Kidney (tissue), 22 donors: ENCODE measurements at places on chromosomes 2 and 18.

GRCh38 chr2:96642564-96643360, at the start of gene FER1L5:
TSS of gene FER1L5 (plus strand) at chr2:96642764. CDS start at chr2:96642837, 73 bp downstream.
- DNase-seq: peak; percentile 76

DNA sequence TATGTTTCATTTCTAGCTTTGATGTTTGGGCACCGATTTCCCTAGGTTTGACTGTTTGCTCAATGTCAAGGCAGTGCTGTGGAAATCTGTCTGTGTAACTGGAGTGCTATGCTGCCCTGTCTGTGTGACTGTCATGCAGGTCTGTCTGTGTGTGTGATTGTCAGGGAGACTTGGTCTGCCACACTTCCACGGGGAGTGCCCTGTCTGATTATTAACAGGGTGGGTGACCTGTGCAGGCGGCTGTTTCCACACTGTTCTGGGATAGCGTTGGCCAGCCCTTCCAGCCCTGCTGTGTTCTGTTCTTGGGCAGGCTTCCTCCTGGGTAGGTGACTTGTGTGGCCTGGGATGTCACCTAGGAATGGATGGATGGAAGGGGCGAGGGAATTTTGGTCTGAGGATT, 85.3 kb downstream of the FHOD3 start:
- DNase-seq: no peak

DNA sequence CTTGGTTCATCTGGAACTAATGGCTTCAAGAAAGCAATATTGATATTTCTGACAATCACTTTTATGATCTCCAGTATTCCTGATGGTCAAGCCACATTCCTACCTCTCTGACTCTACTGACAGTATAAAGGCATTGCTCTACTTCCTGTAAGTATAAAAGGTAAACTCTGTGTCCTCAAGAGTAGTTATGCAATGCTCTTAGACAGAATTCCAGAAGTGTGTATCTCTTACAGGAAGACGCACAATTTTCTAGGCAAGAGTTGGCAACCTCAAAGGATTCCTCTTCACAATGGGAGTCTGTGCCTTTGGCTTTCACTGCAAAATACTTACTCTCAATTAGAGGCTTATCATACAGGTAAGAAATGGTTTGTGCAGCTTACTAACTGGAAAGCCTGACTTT, 100.1 kb downstream of the THADA start:
- no peak for DNase-seq

DNA sequence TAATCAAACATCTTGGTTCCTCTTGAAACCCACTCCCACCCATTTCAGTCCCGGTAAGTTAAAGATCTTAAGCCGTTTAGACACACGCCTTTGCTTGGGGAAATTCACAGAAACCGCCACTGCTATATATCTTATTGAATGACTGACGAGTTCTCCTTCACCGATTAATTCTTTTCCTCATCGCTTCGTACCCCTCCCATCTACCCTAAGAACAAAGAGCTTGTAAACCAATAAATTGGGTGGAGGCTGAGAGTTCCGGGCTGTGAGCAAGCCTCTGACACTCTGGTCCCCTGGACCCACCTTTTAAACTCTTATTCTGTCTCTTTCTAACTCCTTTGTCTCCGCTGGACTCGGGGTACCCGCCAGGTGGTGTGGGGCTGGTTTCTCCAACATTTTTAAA, 30.6 kb downstream of the TMEM131 start:
- DNase-seq: no peak

DNA sequence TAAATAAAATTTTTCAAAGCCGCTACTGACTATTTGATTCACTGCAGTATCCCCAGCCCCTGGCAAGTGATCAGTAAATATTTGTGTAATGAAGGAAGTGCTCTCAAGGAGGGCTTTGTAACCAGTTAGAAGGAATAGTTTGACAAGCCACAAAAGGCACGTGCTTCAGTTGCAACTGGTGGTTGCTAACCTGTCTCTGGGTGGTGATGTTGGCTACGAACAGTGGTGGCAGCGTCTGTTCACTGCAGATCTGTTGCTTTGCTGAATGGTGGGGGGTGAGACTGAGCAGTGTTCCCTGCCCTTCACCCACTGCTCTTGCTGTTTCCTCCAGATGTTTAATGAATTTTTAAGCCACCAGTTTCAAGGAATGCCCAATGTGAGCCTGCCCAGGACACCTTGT, 73.9 kb upstream of the SIX2 start:
- DNase-seq: no peak

GRCh38 chr2:101063352-101064124, 61.4 kb downstream of the RPL31 start:
- DNase-seq: no peak

GRCh38 chr2:159921752-159922404, 123.9 kb upstream of the CD302 start:
- DNase-seq: peak; percentile 88

GRCh38 chr2:205827809-205828365, 145.6 kb downstream of the NRP2 start:
- DNase-seq: peak; percentile 48

GRCh38 chr2:174223388-174223787, 24.9 kb downstream of the OLA1 start:
- no peak for DNase-seq

GRCh38 chr2:204913854-204914464, 368.7 kb downstream of the PARD3B start:
- DNase-seq: no peak

GRCh38 chr2:33588232-33588631, 10.9 kb downstream of the FAM98A start:
- DNase-seq: no peak

DNA sequence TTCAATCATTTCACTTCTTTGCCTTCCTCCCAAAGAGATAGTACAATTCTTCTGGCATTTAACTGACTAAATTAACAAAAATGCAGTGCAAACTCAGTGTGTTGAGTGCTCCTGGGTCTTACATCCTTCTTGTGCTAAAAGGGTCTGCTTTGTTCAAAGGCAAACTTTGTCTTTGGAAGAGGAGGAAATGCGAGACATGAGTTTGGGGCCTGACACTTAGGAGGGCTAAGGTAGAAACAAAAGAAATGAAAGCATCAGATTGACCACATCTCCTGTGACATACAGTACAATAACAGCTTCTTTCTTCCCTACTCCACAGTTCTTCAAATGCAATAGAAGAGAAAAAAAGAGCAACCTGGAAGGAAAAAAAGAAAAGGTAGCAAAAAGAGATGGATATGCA, 161.7 kb downstream of the CNTNAP5 start:
- DNase-seq: no peak

GRCh38 chr2:165584126-165584654, 114.7 kb downstream of the CSRNP3 start:
- DNase-seq: no peak

DNA sequence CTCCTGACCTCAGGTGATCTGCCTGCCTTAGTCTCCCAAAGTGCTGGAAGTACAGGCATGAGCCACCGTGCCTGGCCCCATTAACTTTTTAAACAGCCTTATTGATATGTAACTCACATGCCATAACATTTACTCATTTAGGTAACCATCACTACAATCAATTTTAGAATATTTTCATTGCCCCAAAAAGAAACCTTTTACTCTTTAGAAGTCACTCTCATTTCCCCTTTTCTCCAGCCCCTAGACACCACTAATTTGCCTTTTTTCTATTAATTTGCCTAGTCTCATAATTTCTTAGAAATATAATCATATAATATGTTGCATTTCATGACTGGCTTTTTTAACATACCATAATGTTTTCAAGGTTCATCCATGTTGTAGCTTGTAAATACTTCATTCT, 57.2 kb upstream of the TACR1 start:
- DNase-seq: no peak

GRCh38 chr2:224776795-224777558, 60.8 kb upstream of the CCDC195 start:
- no peak for DNase-seq

DNA sequence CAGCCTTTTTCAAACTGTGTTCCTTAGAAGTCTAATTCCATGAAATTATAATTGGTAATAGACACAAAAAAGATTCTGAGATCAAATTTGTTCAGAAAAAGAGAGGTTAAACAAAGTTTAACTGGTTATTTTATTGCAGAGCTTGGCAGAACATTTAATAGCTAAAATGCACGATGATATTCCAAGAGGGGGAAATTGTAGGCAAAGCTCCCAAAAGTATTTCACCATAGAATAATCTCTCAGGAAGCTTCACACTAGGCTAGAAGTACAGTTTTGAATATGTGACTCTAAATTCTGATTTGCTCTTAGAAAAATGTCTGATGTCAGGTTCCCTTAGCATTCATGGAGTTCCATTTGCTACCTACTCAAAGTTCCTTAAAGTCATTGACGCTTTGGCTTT, 292.4 kb upstream of the SETBP1 start:
- DNase-seq: no peak

DNA sequence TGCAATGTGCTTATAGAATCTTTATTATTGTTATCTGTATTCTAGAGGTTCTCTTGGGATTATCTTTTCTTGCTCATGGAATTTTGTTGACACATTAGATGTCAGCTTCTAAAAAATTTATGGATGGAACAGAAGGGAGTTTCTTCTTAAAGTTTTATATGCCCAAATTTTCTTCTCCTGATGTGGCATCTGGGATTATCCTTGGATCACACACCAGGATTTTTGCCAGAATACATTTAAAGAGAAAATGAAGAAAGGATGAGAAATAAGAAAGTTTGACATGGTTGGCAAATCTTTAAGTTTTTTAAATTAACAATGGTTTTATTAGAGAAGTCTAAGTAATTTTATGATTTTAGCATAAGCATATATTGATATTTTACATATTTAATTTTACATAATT, 706.7 kb upstream of the TMEFF2 start:
- DNase-seq: no peak

DNA sequence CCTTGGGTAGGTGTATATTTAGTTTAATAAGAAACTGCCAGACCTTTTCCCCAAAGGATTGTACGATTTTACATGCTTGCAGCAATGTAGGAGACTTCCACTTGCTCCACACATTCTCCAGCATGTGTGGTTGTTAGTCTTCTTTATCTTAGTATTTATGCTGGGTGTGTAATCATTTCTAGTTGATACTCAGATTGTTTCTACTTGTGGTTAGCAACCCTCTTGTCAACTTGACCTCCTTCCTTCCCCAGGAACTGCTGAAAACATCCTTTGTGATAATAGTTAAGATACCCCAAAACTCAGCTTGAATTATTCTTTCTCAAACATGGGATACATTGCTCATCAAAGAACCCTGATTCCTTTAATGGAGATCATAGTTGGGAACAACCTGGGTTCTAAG, 37.2 kb upstream of the CYBRD1 start:
- DNase-seq: no peak

DNA sequence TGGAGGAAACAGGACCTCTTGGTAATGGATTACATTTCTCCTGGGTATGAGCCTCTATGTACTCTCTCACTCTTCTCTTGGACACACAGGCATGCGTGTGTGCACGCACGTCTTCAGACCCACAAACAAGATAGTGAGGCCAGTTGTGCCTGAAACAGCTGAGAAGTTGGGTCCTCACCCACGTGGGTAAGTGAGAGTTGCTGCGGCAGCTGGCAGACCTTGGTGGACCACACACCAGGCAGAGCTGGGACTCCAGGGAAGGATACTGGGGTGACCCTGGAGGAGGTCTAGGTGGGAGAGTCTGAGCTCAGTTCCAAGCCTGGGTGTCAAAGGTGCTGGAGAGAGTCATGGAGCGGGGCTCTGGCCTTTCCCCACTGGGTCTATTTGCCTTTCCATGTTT, 194.3 kb downstream of the HAUS1 start:
- DNase-seq: no peak

DNA sequence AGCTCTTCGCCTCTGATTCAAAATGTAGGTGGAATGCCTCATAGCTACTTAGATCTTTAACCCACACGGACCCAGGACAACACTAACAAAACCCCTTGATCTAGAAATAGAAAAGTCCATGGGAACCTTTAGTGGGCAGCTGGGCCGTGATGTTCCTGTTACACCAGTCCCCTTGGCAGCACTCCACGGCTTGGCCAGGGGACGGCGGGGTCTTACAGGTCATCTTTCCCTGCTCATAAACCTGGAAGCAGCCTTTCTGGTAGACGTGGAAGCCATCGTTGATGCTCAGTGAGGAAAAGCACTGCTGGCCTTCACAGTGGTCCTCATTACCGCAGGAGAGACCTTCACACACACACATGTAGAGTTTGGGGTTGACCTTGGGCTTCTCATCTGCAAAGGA, 95.9 kb downstream of the ACVR1 start:
- no peak for DNase-seq

GRCh38 chr2:181679544-181679979, 755 bp downstream of the NEUROD1 start:
- DNase-seq: no peak

DNA sequence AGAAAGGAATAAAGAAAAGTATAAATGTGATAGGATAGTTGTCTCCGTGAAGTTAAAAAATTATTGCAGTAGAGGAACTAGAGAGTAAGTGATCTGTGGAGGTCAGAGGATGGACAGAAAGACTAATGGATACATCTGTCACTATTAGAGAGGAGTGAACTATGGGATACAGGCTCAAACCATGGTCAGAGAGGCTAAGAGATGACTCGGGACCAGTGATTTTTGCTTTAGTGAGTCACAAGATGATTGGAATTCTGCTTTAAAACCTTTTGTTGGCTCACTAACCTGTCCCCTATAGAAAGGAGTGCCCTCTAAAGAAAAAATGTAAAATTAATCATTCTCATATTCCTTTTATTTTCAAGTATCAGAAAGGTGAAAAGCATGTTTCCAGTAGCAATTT, 30.3 kb downstream of the ALMS1 start:
- no peak for DNase-seq

DNA sequence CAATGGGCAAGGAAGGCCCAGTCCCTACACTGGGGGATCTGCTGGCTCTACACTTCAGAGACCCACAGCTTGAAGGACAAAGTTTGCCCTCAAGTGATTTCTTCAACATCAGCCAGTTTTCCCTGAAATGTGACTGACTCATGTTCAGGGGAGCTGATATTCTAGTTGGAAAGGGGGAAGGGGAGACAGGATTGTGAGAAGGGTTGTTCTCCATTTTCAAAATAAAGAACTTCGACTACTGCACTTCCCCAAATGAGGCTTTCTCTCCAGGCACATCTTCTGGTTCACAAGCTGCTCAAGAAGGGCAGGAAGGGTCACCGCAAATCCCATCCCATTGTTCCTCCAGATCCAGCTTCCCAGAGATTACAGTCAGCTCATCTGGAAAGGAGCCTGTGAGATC, 117.6 kb downstream of the BCL2L11 start:
- DNase-seq: no peak

- no peak for DNase-seq
Observed at GRCh38 chr2:116489944-116490343, 1324.5 kb upstream of the DDX18 start.

DNA sequence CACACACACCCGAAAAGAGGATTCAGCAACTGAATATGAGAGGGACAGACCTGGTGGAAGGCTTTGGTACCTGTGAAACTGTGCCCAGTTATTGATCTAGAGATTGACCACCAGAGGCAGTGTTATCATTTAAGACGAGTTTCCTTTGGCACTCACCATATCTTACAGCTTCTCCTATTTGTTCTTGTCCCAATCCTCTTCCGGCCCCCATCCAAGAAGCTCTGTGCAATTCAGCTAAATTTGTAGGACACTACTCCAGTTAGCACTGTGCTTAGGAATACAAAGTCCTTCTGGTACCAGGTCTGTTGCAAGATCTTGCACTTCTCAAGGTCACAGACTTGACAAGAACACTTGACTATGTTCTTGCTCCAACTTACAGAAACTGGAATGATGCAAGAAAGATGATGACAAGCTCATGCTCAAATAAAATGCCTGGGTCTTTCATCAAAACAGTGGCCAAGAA, 177.7 kb downstream of the TMEM247 start:
- no peak for DNase-seq
